ENCODE measurements at places on chromosomes 7 and 10.

GRCh38 chr10:111107023-111107422, 30.2 kb downstream of the ADRA2A start:
- no peak for DNase-seq

GRCh38 chr7:66497346-66497745, 131.3 kb upstream of the KCTD7 start:
- no peak for DNase-seq

DNA sequence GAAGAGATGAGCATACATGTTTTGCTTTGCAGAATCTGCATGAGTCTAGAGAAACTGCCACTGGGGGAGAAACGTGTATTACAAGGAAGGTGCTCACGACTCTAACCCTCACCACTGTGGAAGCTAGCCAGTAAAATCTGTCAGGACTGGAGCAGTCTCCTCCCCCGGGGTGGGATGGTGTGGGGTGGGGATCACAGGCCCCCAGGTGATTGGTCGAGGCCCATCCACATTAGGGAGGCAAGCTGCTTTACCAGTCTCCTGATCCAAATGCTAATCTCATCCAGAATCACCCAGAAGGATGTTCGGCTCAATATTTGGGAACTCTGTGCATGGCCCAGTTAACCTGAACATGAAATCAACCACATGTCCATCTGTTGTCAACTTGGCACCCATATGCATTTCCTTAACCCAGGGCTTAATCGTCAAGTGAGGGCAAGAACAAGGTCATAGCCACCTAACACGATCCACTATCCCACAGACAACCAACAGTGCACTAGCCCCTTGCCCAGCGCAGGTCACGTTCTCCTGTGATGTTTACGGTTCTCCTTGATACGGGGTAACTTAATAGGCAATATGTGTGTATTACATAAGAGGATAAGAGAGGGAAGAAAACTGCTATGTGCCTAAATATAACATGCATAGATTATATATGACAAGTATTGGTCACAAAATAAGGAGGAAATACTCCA, 40.8 kb downstream of the DNAJB6 start:
- DNase-seq: no peak

- no peak for DNase-seq
Measured at GRCh38 chr10:89207801-89208551, 859 bp upstream of the CH25H start.

DNA sequence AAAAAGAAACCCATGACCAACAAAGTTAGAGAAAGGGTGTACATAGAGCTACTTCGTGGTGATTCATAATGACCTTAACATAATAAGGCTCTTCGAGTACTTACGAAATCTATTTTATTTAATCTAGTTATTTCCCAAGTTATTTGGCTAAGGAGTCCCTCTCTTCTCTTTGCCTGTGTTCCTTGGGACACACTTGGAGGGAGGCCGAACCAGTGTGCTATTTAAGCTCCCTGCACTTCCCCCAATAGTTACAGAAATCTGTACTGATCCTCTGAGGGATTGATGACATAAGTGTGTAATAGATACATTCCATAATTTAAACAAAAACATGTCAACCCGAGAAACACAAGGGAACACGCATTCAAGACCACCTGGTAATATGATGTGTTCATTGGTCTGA, 351.1 kb downstream of the GATA3 start:
- DNase-seq: no peak
